ENCODE measurements at places on chromosomes 12 and 14.

DNA sequence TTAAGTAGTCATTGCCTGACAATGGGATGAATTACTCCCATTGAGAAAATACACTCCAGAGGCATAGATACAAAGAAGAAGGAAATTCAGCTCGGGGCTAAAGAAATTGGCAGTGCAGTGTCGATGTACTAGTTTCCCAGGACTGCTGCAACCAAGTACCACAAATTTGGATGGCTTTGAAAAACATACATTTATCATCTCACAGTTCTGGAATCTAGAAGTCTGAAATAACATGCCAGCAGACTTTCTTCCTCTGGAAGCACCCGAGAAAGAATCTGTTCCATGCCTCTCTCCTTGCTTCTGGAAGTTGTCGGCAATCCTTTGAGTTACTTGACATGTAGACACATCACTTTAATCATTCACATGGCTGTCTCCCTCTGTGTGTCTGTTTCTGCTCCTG, 101.9 kb downstream of the TMTC3 start:
- no peak for DNase-seq

GRCh38 chr14:106613256-106613655, 1086.9 kb downstream of the TMEM121 start:
- no peak for DNase-seq

DNA sequence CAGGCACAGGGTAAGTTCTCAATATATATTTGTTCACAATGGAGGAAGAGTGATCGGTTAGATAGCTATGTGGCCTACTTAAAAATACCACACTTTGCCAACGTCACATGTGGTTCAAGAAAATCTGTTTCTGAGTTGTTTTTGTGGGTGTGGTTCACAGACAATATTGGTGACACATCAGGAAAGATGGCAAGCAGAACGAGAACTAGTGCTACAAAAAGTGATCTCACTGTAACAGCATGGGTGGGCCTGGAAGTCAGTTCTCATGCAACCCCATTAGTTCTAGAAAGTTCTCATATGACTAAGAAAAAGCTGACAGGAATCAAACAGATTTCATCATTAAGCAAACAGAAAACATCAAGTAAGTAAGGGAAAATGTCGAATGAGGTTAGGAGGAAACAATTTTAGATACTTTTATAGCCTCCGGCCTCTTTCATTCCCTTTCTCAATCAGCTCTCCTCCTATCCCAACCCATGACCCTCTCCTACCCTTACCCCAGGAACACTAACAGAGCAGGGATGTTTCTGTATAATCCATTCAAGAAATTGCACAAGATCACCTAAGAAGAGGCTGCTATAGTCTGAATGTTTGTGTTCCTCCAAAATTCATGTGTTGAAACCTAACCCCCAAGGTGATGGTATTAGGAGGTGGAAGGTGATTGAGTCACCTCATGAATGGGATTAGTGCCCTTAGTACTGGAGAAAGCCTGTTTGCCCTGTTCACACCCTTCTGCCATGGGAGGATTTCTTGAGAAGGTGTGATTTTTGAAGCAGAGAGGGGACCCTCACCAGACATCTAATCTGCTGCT, 15.5 kb upstream of the NTN4 start:
- DNase-seq, result no peak

DNA sequence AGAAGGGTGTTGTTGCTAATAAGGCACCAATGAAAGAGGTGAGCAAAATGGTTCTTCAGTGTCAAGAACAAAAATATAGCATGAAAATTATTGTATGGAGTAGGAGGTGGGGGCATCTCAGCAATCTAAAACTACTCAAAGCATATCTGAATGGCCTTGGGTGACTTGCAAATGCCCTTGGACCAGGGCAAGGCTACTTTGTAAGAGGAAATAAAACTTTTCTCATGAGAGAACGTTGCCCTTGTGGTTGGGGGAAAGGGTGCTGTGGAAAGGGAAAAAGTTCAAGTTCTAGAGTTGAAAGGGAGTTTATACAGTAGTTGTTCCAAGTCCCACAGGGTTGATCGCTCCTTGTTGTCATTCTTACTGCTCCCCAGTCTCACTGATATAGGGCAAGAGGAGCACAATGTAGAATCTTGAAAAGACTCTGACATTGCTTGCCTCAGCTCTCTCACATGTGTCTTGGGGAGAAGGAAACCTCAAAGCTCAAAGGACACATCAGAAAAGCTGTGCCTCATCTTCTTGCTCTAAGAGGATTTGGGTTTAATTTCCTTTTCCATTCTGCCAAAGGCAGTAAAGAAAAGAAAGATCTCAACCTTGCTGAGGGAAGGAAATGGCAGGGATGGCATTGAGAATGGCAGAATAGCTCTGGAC, 270.5 kb downstream of the DUSP6 start:
- no peak for DNase-seq

DNA sequence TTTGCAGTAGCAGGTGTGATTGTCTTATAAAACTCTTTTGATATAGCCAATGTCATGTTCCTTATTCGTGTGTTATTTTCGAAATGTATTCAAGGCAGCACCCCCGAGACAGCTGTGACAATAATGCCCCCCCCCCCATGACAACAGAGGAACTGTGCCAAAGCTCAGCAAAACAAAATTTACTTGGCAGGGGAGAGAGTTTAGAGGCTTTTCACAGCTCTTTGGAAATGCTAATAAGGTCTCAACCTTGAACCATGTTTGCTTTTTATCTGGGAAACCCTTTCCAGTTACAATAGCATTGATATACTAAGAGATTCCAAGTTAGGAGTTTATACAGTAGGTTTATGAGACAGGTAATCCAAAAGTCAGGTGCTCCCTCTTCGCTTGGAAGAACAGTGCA, 56.4 kb upstream of the USP44 start:
- no peak for DNase-seq

GRCh38 chr12:12791756-12792369, 6.4 kb downstream of the APOLD1 start:
- no peak for DNase-seq

- DNase-seq, result no peak
Measured at GRCh38 chr12:75487308-75487707, 6.8 kb downstream of the GLIPR1 start.

- no peak for DNase-seq
Measured at GRCh38 chr12:29159661-29160060, 10.6 kb downstream of the FAR2 start.

- no peak for DNase-seq
Measured at GRCh38 chr12:1530592-1531152, 63.7 kb downstream of the FBXL14 start.

GRCh38 chr12:92540782-92541423, 161.9 kb upstream of the PLEKHG7 start:
- no peak for DNase-seq

- DNase-seq, result no peak
Measured at GRCh38 chr12:94689002-94689645, 38.8 kb upstream of the TMCC3 start.

DNA sequence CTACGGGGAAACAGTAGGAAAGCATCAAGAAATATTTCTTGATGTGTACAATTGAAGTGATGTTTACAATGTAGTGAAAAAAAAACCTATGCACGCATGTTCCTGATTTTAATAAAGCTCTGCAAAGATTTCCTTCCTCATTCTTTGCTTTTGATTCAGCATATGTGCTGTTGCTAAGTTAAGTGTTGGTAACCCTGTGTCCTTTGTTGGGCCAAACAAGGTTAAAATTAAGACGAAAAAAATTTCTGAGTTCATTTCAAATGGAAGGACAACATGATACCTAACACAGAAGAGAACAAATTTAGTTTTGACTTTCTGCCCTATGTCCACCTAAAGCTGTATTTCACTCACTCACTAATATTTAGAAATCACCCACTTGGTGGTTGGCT, 62.8 kb downstream of the PPP2R5C start:
- no peak for DNase-seq

GRCh38 chr12:67855103-67855502, 134.1 kb upstream of the IFNG-AS1 start:
- no peak for DNase-seq

GRCh38 chr12:53759261-53759660, 7.5 kb upstream of the CISTR start:
- DNase-seq, result no peak

DNA sequence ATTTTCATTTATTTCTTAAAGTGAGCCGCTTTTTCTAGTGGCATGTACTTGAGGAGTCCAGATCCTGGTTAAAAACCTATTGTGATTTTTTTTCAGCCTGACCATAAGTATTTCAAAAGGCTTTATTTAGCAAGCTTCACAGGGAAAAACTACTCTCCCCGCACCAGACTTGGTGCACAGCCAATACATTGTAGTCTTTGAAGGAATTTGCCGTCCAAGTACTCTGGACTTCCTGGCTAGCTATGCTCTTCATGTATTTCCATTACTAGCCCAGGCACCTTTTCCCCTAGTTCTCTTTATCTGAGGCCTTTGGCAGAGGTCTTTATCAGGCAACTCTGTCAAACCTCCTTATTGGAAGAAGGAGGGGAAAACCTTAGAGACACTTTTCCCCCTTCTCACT, 234.7 kb downstream of the CCDC91 start:
- no peak for DNase-seq

DNA sequence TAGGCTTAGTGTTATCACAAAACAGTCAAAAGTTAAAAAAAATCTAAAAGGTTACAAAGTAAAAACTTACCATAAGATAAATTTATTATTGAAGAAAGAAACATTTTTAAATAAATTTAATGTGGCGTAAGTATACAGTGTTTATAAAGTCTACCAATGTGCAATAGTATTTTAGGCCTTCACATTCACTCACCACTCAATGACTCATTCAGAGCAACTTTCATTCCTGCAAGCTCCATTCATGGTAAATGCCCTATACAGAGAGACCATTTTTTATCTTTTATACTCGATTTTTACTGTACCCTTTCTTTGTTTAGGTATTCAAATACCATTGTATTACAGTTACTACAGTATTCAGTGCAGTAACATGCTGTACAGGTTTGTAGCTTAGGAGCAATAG, 124.5 kb downstream of the ANO4 start:
- no peak for DNase-seq

DNA sequence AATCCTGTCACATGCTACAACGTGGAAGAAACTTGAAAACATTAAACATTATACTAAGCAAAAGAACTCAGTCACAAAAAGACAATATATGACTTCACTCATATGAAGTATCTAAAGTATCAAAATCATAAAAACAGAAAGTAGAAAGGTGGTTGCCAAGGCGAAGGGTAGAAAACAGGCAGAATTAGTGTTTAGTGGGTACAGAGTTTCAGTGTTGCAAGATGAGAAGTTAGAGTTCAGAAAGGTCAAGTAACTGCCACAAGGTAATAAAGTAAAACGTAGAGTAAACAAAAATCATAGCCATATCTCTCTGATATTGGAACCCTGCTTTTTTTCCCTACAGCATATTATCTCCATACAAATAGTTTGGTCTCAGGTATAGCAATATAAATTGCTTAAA, 223.8 kb upstream of the FSCB start:
- no peak for DNase-seq

DNA sequence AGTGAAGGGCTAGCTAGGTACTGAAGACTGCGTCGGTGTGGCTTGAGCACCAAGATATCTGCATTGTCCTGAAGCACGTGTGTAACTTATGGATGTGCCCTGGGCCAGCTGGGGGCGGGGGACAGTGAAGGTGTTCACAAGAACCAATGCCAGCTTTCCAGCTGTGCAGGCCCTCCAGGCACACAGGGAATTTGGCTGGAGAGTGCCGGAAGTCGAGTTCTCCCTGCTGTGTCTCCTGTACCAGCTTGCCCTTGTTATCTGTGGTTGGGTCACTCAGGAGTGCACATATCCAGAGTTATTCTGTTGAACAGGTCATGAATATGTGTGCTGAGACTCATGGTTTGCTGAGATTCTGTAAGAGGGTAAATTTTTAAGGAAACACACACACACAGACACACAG, 75.9 kb upstream of the CRY1 start:
- no peak for DNase-seq

DNA sequence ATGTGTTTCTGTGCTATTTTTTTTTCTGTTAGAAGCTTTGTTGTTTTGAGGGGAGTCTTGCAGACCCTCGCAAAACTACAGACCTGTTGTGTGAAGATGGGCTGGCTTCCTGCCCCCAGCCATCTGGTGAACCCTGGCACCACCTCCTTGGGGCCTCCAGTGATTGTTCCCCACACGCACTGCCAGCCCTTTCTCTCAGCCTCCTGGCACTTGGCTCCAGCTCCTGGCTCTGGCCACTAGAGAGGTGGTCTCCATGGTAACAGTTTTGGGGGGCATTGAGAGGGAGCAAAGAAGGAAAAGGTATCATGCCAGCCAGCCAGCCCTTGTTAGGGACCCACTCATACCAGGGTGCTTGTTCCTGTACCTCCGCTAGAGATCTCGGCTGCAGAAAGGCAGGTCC, 176.4 kb upstream of the RPH3A start:
- DNase-seq, result no peak

GRCh38 chr14:94673781-94674231, 61.6 kb downstream of the SERPINA3 start:
- DNase-seq, result no peak

DNA sequence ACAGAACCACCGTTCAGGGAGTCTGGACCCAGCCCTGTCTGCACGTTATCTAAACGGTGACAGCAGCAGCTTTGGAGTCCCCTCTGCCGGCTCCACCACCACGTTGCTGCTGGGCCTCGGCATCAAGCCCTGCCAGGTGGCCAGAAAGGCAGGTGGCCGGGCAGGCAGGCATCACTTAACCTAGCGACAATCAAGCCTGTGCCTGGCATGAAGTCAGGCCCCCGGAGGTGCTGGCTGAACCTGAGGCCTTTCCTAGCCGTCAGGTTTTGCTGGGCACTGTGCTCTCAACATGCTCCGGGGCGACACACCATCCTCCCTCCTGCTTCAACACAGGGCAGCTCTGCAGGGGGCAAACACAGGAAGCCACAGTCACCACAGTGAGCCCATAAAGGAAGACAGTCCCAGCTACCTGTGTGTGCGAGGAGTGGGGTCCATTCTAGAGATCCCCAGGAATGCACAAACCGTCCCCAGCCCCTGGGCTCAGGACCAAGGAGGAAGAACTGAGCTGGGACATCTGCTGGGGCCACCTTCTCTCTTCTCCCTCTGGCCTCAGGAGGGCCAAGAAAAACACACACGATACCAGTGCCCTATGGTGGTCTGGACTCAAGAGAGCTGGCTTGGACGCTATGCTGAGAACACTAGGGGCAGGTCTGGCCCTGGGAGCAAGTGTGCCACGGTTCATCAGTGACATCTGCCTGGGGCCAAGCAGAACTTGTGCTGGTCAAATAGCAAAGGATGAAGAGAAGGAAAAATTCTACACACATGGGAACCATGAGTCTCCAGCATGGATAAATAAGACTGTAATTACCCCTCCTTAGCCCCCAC, 44.7 kb downstream of the CCDC88C start:
- DNase-seq, result peak; percentile 37

GRCh38 chr12:79769189-79769859, 78.6 kb upstream of the PAWR start:
- DNase-seq, result no peak

- peak; percentile 65 for DNase-seq
Measured at GRCh38 chr14:20662968-20663732, 21.2 kb upstream of the RNASE4 start.

- no peak for DNase-seq
Measured at GRCh38 chr14:21070083-21070609, at the start of gene ARHGEF40. ARHGEF40 (plus strand) TSS chr14:21070304; CDS start chr14:21070397, 93 bp downstream.

GRCh38 chr14:55832974-55833373, 253.0 kb downstream of the KTN1 start:
- DNase-seq, result no peak

- DNase-seq, result no peak
Measured at GRCh38 chr12:132374612-132375445, 45.4 kb upstream of the GALNT9 start.

- DNase-seq, result no peak
Measured at GRCh38 chr14:22378181-22378580, 210.8 kb downstream of the DAD1 start.

Data from T follicular helper cell (primary cell).